ENCODE measurements at places on chromosomes 16 and 17.

GRCh38 chr17:43531955-43532354 is 14.2 kb downstream of the ETV4 start:
- DNase-seq = no peak

DNA sequence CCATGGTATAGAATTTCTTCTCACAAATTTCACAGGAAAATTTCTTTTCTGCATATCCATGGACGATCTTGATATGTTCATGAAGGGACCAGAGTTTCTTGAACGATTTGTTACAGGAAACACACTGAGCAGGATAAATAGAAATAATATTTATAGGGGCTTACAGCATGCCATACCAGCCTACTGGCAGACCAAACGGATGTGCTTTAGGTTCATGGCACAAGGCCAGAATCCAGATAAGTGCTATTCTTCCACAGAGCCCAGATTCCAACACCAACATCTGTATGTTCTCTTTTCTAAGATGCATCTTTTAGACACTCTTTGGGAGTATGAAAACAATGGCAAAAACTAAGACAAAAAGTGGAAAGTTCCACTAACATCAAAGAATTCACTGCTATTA is 49.3 kb downstream of the ZNF652 start:
- no peak for DNase-seq

GRCh38 chr16:86285938-86286921 is 224.1 kb upstream of the FOXF1 start:
- no peak for DNase-seq

DNA sequence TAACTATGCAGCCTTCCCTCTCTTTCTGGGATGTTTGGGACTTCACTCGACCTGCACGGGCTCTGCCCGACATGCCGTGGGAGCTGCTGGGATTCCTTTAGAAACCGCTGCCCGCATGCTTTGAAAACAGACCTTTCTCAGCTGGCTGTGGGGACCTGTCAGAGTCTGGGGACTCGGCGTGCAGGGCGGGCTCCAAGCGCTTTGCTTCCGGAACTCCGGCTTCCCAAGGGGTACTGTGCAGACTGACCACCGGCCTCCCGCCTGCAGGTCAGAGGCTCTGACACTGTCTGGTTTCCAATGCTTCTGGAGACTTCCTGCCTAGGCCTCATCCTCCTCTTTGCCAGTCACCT is 11.8 kb downstream of the PRSS27 start:
- DNase-seq = no peak

- no peak for DNase-seq
Measured at GRCh38 chr16:4096509-4096908, 19.7 kb downstream of the ADCY9 start.

DNA sequence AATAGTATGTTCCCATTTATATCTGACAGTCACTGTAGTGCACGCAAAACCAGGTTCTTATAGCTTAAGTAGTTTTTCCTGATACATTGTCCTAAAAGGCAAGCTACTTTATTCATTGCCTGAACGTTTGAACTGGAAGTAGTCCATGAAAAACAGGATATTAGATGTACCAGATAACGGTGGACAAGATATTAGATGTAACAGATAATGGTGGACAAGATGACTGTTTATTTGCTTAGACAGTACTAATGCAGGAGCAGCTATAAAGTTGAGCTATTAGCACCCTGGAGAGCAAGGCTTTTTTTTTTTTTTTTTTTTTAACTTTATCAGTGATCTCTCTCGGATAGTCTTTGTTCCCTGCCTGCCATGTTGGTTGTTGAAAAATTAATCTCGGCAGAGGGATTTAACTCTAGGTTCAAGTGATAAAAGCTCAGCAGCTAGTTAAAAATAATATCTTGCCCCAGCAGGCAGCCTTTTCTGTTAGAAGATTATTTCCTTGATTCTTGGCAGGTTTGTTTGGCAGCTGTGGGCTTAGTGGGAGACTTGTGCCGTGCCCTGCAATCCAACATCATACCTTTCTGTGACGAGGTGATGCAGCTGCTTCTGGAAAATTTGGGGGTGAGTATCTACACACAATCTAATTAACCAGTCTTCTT is 17.3 kb upstream of the TBKBP1 start:
- DNase-seq = no peak

DNA sequence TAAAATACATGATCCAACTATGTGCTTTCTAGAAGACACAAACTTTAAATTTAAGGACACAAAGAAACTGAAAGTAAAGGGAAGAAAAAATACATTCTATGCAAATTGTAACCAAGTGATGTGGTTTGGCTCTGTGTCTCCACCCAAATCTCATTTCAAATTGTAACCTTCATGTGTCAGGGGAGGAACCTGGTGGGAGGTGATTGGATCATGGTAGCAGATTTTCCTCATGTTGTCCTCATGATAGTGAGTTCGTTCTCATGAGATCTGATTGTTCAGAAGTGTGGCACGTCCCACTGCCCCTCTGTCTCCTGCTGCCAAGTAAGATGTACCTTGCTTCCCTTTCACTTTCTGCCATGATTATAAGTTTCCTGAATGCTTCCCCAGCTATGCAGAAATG is 15.0 kb downstream of the OR1A1 start:
- no peak for DNase-seq

GRCh38 chr16:72848028-72848400 is 199.9 kb downstream of the ZFHX3 start:
- no peak for DNase-seq

- DNase-seq = no peak
Measured at GRCh38 chr17:35991075-35991474, 4.5 kb upstream of the CCL14 start.

GRCh38 chr16:4332083-4332482 is 16.2 kb downstream of the GLIS2 start:
- no peak for DNase-seq

DNA sequence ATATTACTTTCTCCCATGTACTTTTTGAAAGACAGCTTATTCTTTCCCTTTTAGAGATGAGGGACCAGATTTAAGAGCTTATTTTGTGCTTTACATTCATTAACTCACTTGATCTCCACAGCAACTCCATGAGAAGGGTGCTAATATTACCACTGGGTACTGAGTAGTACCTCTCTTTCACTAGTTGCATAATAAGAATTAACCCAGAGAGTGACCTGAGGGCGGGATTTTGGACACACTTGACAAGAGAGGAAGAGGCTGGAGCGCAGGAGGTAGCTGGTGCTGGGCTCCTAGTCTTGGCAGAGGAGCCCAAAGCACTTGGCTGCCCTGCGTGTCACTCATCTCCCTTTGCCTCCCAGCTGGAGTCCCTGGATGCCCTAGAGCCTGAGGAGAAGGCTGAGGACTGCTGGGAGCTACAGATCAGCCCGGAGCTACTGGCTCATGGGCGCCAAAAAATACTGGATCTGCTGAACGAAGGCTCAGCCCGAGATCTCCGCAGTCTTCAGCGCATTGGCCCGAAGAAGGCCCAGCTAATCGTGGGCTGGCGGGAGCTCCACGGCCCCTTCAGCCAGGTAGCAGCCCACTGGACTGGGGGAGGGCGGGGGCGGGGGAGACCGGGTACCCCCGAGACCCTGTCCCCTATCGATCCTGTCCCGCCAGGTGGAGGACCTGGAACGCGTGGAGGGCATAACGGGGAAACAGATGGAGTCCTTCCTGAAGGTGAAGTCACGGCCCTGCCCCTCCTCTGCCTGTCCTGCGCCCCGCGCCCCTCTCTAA is 1.7 kb upstream of the MAZ start:
- DNase-seq = peak; percentile 44

DNA sequence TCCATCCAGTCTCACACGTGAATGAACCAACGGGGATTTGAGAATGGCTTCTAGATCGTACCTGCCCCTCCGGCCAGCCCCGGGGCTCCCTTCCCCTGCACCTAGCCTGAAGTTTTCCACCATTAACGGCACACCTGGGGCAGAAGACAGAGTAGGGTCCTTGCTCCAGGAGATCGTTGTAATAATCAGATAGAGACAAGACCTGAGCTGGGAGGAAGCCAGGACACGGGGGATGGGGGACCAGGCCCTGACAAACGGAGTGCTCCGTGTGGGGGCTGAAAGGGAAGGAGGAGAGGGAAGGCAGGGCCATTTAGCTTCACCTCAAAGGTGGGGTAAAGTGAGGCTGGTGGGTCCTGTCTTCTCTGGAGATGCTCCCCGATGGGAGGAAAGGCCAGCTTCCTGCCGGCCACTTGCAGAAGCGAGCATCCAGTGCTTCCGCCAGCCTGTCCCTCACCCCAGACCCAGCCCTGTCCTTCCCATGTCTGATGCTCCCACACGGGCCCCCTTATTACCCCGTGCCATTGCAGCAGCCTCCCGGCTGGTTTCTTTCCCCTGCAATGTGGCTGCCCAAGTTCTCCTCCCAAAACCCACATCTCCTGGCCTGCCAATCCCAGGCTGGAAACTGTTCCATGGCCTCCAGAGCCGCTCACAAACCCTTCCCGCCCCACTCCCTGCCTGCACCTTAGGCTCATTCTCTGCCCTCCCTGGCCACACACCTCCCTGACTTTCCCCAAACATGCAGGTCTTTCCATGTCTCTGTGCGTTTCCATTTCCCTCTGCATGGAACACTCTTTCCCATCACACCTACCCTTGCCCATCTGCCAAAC is 79.3 kb downstream of the MRC2 start:
- DNase-seq = no peak

GRCh38 chr17:71790791-71791190 is 330.0 kb upstream of the SOX9 start:
- DNase-seq = no peak

DNA sequence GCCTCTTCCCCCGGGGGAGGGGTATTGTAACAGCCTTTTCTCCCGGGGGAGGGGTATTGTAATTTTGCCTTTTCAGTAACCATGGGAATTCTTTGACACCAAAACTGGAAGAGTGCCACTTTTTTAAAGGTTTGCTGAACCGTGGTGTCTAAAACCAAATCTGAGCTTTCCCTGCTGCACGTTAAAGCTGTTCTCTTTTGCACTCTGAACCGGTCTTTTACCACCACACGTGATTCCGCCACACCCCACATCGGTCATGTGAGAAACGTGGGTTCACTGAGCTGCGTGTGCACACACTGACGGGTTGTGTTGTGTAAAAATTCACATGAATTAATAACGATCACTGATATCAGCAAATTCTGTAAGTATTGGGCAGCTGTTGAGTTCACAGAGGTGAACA is 9.2 kb upstream of the ACSF3 start:
- DNase-seq = no peak

- DNase-seq = no peak
Measured at GRCh38 chr17:83161298-83162034, 82.1 kb downstream of the METRNL start.

GRCh38 chr17:82246365-82247181 is 17.7 kb downstream of the SLC16A3 start:
- DNase-seq = no peak

All from NCI-H2029 treated with DMSO at 0.1 percent for 48 hours (cell line).